ENCODE measurements at places on chromosomes 2 and 18.

DNA sequence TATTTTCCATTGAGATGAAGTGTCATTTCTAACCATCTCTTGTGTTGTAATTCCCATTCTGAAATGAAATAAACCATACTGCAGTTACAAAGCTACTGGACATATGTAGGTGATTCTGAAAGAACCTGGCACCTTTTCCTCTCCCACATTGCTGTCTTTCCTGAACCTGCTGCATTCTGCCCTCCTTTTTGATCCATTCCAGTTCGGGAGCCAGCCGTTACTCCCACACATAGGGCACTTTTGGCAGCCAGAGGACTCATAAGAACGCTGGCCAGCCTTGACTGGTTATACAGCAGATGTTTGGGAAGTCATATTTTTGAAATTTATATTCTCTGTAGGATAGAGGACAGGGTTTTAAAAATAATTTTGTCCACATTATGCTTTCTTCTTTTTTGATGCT is 369.8 kb upstream of the CDH7 start:
- no peak for DNase-seq

DNA sequence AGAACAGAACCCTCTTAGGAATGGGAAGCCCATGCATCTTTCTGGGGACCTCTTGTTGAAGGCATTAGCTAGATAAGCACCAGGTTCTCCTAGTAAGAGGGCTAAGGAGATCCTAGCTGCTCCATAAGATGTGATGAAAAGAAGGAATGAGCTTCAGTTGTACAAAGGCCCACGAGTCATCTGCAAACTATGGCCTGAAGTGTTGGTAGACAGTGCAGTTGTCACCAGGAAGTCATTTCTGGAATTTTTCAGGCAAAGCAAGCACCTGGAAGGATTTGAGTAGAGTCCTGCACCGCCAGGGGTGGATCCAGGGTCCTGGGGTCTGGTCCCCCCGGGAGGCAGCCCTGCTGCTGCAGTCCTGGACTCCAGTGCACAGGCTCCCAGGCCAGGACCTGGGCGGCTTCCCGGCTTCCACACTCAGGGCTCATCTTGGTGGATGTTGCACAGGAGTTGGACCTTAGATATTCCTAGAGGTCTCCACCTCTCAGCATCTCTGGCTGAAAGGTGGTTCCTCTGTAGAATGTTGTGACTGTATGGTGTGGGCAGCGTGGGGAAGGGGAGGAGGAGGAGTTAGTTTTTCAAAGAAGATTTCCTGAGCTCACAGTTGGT is 85.3 kb downstream of the LDLRAD4 start:
- no peak for DNase-seq

- DNase-seq, result no peak
These were observed 782.3 kb downstream of the ERBB4 start for GRCh38 chr2:211756266-211756665.

DNA sequence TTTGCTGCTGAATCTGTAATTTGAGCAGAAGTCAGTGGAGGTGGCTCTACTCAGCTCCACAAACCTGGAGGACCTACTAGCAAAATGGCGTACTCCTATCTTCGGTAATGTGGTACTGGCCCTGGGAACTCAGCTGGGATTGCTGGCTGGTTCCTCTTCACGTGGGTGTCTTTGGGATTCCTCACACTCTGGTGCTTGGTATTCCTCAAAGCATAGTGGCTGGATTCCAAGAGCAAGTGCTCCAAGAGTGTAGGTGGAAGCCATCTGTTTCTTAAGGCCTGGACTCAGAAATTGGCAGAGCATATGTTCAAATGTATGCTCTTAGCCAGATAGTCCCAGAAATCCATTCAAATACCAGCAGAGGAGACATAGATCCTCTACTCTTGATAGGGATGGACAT is 281.9 kb upstream of the CDH7 start:
- DNase-seq, result no peak

DNA sequence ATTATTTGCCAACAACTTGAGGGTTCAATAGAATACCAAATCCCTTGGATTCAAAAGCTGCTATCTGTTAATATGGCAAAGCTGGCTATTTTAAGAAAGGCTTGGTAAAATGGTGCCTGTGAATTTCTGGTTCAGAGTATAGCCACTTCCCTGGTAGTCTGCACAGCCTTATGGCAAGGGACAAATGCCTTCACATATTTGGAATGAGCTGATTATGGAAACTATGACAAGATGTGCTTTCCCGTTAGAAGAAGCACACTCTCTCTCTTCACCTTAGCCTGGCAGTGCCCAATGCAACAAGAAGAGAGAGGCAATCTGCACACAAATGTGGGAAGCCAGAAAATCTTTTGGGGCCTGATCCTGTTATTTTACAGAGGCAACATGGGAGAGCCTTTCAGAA is 47.5 kb upstream of the MAP3K20 start:
- no peak for DNase-seq

DNA sequence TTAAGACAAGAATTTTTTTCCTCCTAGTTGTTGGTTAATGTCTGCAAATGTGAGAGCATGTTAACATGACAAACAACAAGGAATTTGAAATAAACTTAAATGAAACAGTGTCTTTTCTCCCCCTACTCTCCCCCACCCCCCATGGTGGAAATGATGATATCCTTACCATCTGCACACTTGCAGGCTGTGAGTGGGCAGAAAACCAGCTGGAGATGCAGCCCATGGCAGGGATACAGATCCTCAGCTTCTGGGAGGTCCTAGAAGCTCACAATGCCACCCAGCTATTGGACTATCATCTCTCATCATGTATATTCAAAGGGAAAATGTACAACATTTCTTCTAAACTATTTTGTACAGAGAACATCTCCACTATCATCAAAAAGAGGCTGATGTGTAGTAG is 196.8 kb downstream of the SLC8A1 start:
- DNase-seq, result no peak

DNA sequence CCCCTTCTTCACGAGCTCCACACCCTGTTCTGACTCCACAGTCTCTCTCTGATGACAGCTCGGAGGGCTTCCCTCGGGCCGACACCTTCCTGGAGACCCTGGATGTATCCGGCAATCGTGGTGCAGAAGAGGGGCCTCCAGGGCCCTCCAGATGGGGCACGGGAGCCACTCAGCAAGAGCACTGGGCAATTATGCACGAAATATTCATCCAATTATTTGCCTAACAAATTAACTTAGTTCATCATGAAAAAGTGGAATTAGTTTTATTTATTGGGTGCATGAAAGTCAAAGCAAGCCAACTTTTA is 277.3 kb upstream of the HDAC4 start:
- DNase-seq, result no peak

GRCh38 chr2:109467701-109468100 is 146.1 kb downstream of the SEPTIN10 start:
- no peak for DNase-seq

GRCh38 chr2:132915812-132916549 is 246.0 kb upstream of the LYPD1 start:
- DNase-seq, result no peak

DNA sequence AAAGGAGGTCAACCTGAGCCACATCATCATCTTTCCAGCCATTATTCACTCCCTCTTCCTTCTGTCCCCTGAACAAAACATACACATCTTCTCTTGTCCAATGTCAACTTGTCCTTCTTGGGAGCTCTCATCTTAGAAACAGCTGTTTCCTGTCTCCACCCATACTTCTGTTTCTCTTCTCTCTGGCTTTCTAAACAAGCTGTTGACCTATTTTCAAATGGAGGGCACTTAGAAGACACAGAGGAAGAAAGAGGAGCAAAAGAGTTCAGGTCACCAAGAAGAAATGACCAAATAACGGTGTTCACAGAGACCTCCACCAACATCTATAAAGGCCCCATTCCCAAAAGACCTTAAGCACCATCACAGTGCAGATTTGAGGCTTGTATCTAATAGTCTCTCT is 355.9 kb upstream of the HNRNPA3 start:
- DNase-seq, result peak; percentile 4

- no peak for DNase-seq
These were observed 46.6 kb downstream of the TAF1B start for GRCh38 chr2:9889812-9890261.

- DNase-seq, result no peak
These were observed 29.8 kb downstream of the TSHZ1 start for GRCh38 chr18:75240433-75240832.

GRCh38 chr2:181352158-181352557 is 105.0 kb upstream of the ITGA4 start:
- DNase-seq, result no peak

DNA sequence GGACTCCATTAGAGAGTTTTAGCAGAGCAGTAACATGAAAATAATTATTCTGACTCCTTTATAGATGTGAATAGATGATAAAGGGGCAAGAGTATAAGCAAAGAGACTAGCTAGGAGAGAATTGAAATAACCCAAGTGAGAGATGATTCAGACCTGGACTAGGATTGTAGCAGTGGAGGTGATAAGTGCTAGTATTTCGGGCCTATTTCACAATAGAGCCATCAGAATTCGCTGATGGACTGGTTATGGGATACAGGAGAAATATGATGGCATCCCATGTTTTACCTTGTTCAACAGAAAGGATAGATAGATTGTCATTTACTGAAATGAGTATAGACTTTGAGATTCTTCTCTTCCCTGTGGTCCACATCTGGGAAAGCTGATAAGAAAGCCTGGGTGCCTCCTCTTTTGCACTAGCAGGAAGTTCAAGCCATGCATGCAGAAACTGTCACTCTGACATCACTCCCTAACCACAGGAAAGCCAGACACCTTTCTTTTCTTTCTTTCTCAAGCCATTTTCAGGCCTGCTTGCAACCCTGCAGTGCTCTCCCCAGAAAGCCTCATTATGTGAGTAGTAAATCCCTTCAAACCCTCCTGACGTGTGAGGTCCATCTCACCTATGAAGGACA is 25.3 kb downstream of the DYNAP start:
- no peak for DNase-seq

GRCh38 chr2:102368461-102369109 is 13.0 kb downstream of the IL18R1 start:
- peak; percentile 35 for DNase-seq

GRCh38 chr2:109597283-109597682 is 16.5 kb downstream of the SEPTIN10 start:
- DNase-seq, result no peak

GRCh38 chr2:176002688-176003210 is 682 bp upstream of the LNPK start:
- no peak for DNase-seq

Measured in CD4-positive, alpha-beta T cell treated with Interleukin-17A for 1 hour (primary cell).